ENCODE measurements at places on chromosomes 2 and 18. TPM values are rescaled to one million over a fixed set of nuclear protein-coding genes. Genes with fewer than 3 reads are reported as not detected.
A peak's percentile ranks its signal among the peaks of the same experiment; 100 is the strongest.

The PLCL1 gene
- total RNA-seq = 1.7 TPM

GRCh38 chr2:172884336-172884735 is 148.7 kb downstream of the RAPGEF4 start:
- no peak overlapping the region for H3K4me3 ChIP-seq
- H3K36me3 ChIP-seq = no peaks in the 10 kb centered on the region
- H3K27me3 ChIP-seq = peaks cover 2% of the 10 kb centered on the region
- DNase-seq = no peak
- no peak overlapping the region for H3K27ac ChIP-seq

GRCh38 chr2:109031476-109032228 is 42.6 kb upstream of the EDAR start:
- peaks cover 3% of the 10 kb centered on the region for H3K36me3 ChIP-seq
- peak; percentile 79 for DNase-seq
- peak overlapping the region; percentile 83 for H3K27ac ChIP-seq
- peak overlapping the region; percentile 75 for H3K4me3 ChIP-seq
- H3K27me3 ChIP-seq = no peaks in the 10 kb centered on the region

The CAPN14 gene
- total RNA-seq = 0.39 TPM

The COL3A1 gene
- not detected for total RNA-seq

GRCh38 chr18:595068-595467 is 1.7 kb upstream of the CLUL1 start:
- H3K4me1 ChIP-seq = peaks cover 5% of the 10 kb centered on the region
- DNase-seq = no peak
- no peak overlapping the region for H3K4me3 ChIP-seq
- no peak overlapping the region for H3K27ac ChIP-seq
- H3K27me3 ChIP-seq = peaks cover 11% of the 10 kb centered on the region
- H3K36me3 ChIP-seq = no peaks in the 10 kb centered on the region

The WNT10A gene
- total RNA-seq = 5.2 TPM

All from activated CD4-positive, alpha-beta memory T cell treated with anti-CD3 and anti-CD28 coated beads for 36 hours (primary cell).